ENCODE measurements at places on chromosomes 4 and X.

- no peak for DNase-seq
These were observed 1151.3 kb upstream of the IGFBP7 start for GRCh38 chr4:58261526-58261925.

DNA sequence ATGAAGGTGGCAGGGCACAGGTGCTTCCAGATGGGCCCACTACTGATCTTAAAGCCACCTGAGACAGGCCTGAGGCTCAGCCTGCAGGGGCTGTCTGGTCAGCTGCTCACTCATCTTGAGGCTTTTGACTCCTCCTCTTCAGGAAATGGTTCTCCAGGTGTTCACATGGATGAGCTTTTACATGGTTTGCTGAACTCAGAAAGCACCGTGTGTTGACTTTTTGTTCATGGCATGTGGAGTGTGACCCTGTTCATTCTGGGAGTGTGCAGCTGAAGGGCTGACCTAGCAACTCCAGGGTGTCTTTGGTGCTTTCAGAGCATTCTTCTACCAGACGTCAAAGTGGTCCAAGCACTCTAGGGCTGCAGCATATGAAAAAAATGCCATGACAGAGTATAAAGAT, 111.1 kb downstream of the CCNG2 start:
- DNase-seq: no peak

DNA sequence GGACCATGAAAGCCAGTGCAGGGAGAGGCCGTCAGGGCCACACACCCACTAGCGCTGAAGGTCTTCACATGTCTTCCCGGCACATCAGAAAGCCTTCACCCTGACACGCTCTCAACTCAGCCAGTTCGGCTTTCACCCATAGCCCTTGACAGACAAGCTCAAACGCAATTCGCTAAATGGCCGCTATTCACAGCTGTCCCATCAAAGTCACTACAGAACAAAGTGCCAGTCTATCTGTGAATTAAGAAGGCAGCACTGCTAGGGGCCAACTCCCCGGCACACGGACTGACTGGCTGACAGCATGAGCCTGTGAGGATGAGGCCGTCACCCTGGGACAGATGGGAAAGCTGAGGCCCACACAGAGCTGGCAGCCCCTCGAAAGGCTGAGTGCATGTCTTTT, 45.7 kb downstream of the ACOX3 start:
- DNase-seq: no peak

DNA sequence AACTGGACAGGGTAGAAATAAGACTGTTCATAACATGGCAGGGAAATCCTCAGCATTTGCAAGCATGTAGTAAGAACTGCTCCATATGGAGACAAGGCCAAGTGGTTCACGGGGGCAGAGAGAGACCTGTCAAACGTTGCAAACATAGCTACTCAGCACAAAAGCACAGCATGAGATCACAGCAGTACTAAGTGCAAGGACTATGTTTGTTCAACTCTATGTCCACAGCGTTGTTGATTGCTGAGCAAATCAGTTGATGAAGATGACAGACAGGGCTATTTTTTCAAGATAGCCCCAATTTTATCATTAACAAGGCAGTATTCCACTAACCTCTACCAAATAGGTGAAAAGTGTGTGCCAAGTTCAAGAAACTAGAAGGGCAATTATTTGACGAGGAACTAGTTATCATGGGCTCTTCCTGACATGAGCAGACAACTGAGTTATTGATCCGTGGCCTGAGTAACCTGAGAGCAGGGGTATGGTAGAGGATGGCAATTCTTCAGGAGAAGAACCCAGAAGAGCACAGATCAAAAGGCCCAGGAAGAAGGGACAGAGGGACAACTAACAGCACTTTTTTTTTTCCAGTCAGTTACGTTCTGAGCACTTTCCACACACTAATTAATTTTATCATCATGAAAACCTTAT, 57.4 kb downstream of the SPOCK3 start:
- DNase-seq: peak; percentile 11

GRCh38 chr4:1196421-1197183, 24.2 kb upstream of the SPON2 start:
- no peak for DNase-seq

- no peak for DNase-seq
These were observed 176.2 kb upstream of the LNX1 start for GRCh38 chr4:53767482-53767881.

GRCh38 chr4:3791256-3791655, 25.1 kb downstream of the ADRA2C start:
- no peak for DNase-seq

DNA sequence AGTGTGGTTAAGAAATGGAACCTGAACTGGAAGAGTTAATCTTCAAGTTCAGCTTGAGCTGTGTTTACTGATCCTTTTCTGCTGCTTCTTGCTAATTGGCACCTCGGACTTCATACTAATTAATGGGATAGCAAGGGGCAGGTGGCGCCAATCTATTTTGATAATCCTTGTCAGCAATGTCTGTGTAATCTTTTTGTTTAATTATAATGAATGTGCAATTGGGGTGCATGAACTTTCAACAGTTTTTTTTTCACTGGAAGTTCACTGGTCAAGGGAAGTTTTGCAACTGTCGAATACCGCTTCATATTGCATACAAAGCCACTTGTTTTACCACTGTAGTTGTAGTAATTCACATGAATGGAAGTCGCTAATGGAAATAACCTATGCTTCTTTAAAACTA, 261.0 kb downstream of the BMPR1B start:
- peak; percentile 50 for DNase-seq

- DNase-seq: no peak
These were observed 583.4 kb downstream of the TRAM1L1 start for GRCh38 chr4:116501954-116502353.

Measured in retina (tissue), 1 donor.